ENCODE measurements at places on chromosomes 6 and 20.

- DNase-seq: no peak
Observed at GRCh38 chr6:16651871-16652270, 109.4 kb downstream of the ATXN1 start.

DNA sequence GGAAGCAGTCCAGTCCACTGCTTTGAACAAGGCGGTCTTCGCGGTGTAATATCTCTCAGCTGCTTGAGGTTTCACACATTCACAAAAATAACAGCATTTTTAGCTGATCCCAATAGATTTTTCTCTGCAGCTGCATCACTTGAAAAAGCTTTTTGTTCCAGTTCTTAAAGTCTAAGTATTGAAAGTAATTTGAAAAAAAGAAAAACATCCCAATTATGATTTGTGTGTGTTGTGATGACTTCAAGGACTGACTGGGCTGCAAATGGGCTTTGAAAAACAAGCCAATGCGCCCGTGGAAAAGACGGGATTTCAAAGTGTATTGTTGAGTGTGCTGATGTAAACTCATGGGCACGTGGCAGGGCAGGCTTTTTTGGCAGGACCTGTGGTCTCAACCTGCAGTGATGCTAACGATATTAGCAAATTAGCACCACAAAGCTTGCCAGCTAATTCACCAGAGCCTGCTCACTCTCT, 151.1 kb downstream of the TMEM242 start:
- no peak for DNase-seq

DNA sequence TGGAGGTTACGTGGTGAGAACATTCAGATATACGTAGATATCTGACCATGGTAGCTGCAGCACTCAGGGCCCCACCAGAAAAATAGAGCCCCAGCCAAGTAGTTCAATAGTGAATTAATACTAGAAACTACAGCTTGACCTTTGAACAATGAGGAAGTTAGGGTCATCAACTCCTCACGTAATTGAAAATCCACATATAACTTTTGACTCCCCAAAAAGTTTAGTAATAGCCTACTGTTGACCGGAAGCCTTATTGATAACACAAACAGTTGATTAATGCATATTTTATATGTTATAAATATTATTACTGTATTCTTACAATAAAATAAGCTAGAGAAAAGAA, 117.9 kb downstream of the SNX5 start:
- DNase-seq: no peak

- no peak for DNase-seq
Observed at GRCh38 chr20:3119044-3119443, 34.5 kb upstream of the AVP start.

DNA sequence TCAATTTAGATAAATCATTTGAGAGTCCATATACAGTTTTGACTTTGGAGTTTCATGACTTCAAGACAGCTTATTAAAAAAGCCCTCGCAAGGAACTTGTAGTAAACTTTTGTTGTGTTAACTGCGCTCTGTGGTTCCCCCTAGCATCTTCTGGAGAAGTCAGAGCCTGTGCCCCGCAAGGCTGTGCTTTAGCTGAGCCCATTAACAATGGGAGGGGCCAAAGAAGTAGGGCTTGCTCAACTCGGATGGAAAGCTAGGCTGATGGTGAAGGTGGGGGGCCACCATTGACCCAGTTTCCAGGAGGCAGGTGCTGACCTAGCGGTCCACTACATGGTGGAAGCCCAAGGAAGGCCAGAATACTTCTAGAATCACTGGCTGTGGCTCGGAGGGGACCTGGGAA, 29.3 kb upstream of the OVOL2 start:
- no peak for DNase-seq

DNA sequence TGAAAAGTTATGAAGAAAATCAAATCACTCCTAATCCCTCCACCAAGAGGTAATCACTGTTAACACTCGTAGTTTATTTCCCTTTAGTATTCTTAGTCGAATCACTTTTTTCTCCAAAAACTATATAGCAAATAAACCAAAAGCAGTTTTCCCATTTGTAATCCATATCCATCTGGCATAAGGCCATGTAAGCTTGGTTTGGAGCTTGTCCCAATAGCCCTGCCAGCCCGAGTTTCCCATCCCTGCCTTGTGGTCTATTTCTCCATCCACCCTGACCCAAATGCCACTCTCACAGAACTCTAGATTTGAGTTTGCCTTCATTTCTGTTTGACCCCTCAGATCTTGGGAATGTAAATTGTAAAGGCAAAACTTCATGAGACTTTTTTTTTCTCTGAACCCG, 71.8 kb upstream of the DSP start:
- no peak for DNase-seq

DNA sequence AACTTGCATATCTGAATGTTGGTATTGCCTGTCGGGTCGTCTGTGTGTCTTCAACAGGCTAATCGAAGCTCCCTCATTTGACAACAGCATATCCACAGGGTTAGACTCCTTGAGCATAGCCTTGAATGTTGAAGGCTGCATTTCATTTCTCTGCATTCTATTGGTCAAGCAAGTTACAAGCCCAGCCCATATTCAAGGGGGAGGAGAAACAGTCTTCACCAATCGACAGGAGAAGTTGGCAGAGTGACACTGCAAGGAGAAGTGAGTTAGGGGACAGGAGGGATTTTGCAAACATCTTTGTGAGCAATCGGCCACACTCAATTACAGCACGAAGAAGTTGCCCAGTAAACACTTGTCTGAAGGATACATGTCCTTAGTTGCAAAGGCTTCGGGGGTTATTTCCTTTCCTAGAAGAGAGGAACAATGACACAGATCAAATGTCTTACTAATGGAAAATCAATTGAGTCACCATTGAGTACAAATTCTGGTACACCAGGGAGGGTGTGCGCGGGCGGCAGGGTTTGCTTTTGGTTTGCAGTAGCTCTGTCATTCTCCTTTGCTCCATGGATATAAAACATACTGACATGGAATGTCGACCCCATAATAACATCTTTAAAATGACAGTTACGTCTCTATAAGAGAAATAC, 60.6 kb upstream of the NT5E start:
- no peak for DNase-seq

DNA sequence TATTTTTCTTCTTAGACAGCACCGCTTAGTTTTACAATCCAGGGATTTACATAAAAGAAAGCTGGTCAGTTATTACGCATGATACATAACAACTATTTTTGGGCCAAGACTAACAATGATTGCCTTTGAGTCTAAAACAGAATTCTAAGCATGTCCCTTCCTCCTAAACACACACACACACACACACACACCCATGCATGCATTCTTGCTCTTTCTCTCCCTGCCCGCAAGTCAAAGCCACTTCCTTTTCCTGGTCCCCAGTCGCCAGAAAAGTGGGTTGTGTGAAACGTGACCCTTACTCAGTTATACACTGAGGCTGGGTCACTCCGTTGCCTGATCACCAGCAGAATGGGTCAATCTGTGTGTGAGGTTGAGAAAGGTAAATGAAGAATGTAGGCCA, 31.4 kb downstream of the FYN start:
- peak; percentile 76 for DNase-seq

DNA sequence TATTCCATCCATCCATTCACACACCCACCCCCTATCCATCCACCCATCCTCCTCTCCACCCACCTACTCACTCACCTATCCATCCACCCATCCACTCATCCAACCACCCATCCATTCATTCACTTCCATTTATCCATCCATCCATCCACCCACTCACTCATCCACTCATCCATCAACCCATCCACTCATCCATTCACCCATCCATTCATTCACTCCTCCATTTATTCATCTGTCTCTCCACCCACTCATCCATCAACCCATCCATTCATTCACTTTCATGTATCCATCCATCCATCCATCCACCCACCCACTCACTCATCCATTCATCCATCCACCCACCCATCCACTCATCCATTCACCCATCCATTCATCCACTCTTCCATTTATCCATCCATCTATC, 84.1 kb downstream of the SRC start:
- no peak for DNase-seq

DNA sequence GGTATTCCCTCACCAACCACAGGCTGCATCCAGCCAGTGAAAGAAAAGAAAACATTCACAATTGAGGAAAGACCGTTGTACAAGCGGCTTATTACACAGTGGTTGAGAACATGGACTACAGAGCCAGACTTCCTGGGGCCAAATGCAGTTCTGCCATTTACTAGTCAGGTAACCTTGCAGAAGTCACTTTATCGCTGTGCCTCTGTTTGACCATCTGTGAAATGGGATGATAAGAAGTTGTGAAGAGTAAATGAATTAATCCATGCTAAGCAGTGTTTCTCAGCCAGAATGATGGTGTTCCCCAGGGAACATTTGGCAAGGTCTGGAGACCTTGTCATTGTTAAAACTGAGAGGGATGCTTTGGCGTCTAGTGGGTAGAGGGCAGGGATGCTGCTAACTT, 14.8 kb downstream of the ARHGAP40 start:
- no peak for DNase-seq

DNA sequence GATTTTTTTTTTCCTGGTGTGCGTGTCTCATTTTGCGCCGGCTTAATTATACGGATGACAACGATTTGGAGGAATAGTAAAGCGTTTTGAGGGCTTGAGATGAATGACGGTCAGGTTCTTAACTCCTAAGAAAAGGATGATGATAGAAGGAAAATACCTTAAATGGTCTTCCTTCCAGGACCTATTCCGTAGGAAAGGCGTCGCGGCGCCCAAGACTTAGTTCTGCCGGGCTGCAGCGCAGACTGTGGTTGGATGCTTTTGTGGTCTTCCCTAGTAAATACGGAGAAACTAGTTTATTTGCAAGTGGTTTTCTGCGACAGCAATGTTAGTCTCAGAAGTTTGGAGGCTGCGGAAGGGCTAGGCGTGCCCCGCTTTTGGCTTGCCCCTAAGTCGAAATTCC, 8.4 kb downstream of the GNAS-AS1 start:
- no peak for DNase-seq

GRCh38 chr6:169850154-169850553, 98.7 kb downstream of the ERMARD start:
- DNase-seq: no peak

- DNase-seq: no peak
Observed at GRCh38 chr20:19913349-19913748, 103.8 kb upstream of the NAA20 start.

DNA sequence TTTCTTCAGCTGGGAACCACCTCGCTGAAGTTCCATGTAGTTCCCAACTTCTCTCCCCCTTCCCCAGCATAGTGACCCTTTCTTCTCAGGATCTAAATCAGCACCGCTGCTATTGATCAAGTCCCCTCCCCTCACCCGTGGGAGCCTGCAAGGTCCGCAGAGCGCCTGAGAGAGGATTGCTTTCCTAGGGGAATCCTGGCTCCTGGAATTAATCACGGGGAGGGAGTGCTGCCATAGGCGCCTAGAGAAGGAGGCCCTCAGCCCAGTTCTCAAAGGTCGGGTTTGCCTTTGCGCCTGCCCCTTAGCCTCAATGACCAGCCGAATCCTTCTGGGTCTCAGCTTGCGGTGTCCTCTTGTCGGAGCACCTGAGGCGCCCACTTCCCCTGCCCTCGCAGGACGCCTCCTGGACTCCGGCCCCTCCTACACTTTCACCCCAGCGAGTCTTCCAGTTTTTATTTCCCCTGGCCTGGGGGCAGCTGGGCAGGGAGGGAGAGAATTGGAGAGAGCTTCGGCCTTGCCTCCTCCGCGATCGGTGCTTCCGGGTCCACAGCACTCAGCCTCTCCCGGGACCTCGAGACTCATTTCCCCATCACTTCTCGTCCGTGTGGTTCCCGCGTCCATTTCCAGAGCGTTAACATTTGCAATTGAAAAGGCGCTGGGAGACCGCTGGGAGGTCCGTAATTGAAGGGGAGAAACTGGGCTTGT, 3.1 kb upstream of the NKX2-2 start:
- no peak for DNase-seq

DNA sequence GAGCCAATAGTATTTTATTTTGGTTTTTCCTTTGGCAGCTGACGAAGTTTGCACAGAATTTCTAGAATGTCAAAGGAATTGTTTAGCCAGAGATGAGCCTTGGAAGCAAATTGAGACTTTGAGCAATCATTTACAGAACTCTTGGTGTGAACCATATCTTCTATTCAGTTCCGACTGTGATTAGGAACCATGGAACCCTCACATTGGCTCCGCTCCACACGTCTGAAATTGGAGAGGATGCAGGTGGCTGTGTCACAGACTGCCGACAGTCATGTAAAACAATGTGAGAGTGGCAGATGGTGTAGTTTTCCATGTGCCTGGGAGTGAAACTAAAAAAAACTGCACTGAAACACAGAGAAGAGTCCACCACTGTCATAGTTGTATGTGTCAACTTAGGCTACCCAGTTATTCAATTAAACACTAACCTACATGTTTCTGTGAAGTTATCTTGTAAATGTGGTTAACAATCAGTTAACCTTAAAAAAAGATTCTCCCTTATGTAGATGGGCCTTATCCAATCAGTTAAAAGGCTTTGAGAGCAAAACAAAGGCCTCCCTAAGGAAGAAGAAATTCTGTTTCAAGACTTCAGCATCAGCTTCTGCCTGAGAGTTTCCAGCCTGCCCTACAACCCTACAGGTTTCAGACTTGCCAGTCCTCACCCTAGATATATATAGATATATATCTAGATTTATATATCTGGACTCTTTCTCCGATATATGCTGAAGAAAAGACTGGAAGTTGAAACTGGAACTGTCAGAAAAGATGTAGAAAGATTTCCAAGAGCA, 3.3 kb upstream of the HMGN4 start:
- DNase-seq: no peak

GRCh38 chr6:21158149-21158548, 435.4 kb upstream of the SOX4 start:
- no peak for DNase-seq

DNA sequence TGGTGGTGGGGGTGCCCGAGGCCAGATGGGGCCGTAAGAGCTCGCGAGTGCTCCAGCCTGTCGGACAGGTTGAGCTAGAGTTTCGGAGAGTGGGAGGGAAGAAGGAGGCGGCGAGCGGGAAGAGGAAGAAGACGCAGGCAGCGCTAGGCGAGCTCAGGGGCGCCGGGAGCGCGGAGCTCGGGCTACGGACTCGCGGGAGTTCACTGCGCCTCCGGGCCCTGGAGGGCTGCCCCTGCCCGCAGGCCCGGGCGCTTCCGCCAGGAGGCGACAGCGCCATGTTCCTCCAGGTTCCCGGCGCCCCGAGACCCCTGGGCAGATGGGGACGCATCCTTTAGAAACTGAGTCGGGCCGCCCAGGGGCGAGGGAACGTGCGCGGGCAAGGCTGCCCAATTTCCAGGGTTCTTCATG, 984 bp downstream of the TFAP2C start:
- no peak for DNase-seq

- DNase-seq: no peak
Observed at GRCh38 chr6:168093634-168094033, 14.6 kb upstream of the FRMD1 start.

GRCh38 chr20:51767867-51768758, at the start of gene ATP9A:
Gene ATP9A (minus strand): TSS chr20:51768390. CDS start chr20:51768369, 21 bp downstream.
- DNase-seq: no peak

GRCh38 chr6:151675746-151676459, 131.6 kb upstream of the ESR1 start:
- DNase-seq: peak; percentile 31

GRCh38 chr6:155880900-155881299, 425.3 kb upstream of the NOX3 start:
- no peak for DNase-seq
